ENCODE measurements at places on chromosomes 6 and 20.

- DNase-seq = no peak
Measured at GRCh38 chr6:43799551-43800297, 29.7 kb downstream of the VEGFA start.

DNA sequence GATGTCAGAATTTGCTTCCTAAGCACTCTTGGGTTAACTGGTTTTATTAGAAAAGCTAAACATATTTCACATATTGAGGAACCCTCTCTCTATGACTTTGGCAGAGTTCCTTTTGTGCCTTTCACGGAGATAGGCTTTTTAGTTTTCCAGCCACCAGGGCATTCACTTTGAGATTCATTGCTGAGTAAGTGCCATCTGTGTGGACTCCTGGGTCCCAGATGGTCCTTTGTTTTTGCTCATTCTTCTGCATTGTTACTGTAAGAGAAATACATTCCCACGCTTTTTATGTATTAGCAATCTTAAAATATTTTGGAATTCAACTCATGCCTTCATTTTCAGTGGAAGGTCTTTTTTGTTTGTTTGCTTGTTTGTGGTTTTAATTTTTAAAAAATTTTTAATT, 76.3 kb upstream of the PHACTR2 start:
- DNase-seq = no peak

- DNase-seq = no peak
Measured at GRCh38 chr6:145704143-145704781, 31.1 kb downstream of the EPM2A start.

GRCh38 chr20:32582659-32583580, 2.2 kb downstream of the NOL4L start:
- peak; percentile 17 for DNase-seq

DNA sequence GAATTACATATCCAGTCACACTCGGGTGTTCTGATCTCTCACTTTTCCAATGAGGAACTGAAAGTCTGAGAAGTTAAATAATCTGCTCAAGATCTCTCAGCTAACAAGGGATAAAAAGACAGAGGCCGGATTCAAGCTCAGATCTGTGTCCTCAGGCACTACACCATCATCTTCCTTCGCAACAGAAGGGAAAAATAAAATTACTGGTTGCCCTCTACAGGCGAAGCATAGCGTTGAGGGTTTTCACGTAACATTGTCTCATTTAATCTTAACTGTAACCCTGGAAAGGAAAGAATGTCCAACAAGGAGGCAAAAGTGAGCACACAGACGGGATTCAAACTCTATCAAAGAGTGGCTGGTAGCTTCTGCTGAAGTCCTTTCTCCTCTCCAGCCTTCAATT, 67.8 kb upstream of the ANKEF1 start:
- no peak for DNase-seq

DNA sequence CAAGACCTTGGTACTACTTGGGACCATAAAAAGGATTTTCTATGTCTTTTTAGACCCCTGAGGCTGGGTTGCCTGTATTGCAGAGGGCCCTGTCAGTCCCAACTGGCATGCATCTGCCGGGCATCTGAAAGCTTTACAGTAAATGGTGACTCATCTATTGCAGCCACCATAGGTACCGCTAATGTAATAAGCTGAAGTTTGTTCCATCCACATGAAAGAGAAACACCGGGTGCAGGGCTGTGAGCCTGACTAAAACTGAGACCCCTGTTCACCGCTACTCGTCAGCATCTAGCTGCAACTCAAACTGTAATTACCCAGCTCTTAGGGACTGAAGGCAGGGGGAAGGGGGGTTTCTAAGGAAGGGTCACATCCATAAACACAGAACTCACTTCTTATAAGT, 49.5 kb downstream of the TRERF1 start:
- DNase-seq = no peak

GRCh38 chr6:53168516-53169267, 20.1 kb upstream of the GCM1 start:
- DNase-seq = no peak

DNA sequence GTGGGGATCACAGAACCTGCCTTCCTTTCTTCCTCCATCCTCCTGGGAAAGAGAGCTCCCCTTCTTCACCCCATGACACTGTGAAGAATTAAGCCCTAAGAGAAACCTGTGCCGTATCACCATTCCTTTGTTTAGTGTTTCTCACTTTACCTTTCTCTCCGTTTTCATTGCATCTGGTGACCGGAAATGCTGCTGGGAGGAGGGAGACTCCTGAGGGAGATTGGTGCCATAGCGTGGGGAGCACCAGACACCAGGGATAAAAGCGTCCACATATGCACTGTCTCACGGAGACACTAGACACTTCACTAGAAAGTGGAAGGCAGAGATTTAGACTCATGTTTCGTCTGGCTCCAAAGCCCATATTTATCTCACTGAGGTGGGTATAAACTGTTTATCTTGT, 15.5 kb upstream of the ULBP3 start:
- DNase-seq = no peak

DNA sequence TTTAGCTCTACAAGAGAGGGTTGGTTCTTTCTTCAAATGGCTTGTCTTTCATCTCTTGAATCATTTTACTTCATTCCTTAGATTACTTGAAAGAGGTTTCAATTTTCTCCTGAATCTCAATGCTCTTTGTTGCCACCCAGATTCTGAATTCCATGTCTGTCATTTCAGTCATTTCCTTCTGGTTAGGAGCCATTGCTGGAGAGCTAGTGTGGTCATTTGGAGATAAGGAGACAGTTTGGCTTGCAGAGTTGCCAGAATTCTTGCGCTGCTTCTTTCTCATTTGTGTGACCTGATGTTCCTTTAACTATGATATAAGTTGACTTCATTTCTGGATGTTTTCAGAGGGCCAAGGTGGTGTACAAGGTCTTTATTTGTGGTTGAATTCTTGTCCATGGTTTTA, 157.8 kb downstream of the SLC22A3 start:
- no peak for DNase-seq

GRCh38 chr6:104679971-104680370, 179.7 kb downstream of the HACE1 start:
- DNase-seq = no peak

DNA sequence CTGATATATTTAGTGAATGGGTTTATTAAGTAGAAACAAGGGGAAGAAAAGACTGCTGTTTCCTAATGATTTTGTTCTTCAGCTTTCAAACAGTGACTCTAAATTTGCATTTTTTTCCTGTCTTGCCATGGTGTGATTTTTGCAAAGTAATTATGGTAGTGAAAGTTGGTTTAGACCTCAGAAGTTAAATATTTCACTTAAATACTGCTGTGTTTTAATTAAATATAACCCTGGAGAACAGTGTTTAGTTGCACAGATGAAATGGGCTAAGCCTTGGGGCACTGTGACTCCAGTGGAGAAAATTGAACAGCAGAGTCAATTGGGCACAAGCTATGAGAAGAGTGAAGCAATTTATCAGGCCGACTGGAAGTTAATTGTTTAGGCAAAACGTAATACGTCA, 111.1 kb upstream of the MCHR2 start:
- no peak for DNase-seq

DNA sequence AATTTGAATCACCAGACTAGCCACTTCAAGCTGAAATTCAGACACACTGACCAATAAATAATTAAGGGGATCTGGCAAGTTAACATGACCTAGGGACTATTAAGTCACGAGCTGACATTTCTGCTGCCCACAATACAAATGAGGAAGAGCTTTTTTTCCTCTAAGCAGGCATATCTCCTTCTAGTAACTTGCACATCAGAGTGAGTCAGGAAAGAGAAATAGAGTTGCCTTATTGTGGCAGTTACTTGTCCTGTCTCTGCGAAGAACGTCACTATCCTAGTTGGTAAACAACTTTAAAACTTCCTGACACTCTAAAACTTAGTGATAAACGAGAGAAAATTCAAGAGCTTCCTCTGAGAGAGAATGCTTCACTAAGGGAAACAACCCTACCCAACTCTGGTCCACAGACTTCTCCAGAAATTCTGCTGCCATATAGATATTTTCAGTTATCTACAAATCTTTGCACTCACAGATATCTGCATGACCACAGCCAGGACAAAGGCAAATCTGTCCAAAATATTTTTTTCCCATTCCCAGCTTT, 4.2 kb downstream of the PLA2G7 start:
- no peak for DNase-seq

DNA sequence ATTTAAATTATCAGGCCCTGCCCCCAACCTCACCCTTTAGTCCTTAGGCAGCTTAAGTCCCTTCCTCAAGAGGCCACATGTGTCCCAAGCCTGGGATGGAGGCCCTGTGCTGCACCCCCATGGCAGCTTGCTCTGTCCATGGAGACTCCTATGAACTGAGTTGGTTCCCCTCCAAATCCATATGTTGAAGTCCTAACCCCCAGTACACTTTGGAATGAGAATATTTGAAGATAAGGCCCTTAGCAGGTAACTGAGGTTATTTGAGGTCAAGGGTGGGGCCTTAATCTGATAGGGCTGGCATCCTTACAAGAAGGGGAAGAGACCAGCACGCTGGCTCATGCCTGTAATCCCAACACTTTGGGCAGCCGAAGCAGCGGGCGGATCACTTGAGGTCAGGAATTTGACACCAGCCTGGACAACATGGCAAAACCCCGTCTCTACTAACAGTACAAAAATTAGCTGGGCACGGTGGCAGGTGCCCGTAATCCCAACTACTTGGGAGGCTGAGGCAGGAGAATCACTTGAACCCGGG, 6.7 kb upstream of the BEND3 start:
- no peak for DNase-seq

- no peak for DNase-seq
Measured at GRCh38 chr20:1536893-1537730, 20.4 kb downstream of the SIRPD start.

DNA sequence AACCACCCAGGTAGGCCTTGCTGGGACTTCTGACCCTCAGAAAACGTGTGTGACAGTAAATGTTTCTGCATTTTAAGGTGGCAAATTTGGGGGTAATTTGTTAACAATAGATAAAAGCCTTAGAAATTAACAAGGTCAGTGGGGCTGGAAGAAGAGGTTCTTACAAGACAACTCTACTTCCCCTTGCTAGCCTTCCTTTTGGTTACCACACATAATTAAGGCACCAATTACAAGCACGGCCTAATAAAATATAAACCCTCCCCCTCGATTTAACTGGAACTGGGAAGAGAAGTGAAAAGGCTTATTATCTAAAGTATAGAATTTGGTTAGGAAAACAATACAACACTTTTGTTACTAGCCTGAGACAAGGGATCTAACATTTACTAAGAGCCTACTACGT, 38.8 kb downstream of the ELOVL5 start:
- DNase-seq = no peak

- DNase-seq = no peak
Measured at GRCh38 chr6:100099189-100100074, 105.4 kb upstream of the MCHR2 start.

- DNase-seq = no peak
Measured at GRCh38 chr20:52619101-52619500, 353.1 kb upstream of the TSHZ2 start.

DNA sequence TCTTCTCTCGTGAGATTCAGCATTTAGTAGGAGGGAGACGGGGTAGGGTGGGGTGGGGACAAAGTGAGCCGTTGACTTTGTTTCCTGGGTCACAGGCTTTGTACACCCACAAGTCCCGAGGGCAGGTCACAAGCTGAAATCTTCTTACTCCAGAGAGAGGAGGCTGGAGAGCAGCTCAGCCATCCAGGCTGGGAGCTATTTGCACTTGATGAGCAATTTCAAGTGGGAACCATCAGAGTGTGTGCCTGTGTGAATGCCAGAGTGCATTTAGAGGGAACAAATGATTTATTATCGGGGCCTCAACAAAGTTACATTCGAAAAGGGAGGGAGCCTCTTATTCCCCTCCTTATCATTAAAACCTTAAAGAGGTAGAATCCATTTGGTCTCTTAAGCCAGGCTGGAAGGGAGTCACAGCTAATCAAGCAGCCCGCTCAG, 155.7 kb upstream of the JARID2 start:
- no peak for DNase-seq

DNA sequence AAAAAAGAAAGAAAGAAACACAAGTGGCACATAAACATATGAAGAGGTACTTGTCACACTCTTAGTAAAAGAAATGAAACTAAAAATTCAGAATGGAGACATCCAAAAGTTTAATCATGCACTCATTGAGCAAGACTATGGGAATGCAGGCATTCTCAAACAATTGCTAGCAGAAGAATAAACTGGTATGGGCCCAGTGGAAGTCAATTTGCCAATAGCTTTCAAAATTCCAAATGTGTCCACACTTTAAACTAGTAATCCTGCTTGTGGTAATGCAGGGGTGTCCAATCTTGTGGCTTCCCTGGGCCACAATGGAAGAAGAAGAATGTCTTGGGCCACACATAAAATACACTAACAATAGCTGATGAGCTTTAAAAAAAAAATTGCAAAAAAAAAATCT, 97.4 kb downstream of the EPB41L2 start:
- DNase-seq = no peak

DNA sequence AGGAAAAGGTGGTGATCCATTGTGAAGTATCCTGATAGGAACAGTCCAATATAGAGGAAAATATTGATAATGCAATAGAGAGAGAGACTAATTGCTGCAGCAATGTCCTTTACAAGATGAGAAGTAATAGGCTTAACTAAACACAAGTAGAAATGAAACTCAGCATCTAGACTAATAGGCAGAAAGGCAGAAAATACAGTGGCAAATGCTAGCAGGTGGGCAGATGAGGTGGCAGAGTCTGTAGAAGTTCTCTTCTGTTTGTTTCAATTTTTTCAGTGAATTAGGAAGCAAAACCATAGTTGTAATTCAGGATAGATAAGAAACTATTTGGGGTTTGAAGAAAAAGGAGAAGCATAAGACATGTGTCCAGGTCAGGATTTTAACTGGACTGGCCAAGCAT, 236.7 kb upstream of the HS3ST5 start:
- DNase-seq = no peak

DNA sequence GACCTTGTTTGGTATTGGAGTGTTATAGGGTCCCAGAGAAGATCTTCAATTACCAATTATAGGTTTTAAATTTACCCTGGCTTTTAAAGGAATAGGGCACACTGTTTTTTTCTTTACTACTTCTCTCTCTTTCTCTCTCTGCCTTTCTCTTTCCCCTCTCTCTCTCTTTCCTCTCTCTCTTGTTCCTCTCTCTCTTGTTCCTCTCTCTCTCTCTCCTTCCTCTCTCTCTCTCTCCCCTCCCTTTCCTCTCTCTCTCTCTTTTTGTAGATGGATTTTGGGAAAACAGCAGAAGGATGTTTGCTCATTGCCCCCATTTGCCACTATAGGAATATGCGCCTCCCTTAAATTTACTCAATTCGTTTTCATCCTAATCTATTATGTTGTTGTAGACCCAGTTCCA, 45.2 kb downstream of the TBX18 start:
- no peak for DNase-seq

GRCh38 chr20:38291966-38292365, 12.0 kb upstream of the BPI start:
- DNase-seq = no peak
